ENCODE measurements at places on chromosomes 3 and 15.

DNA sequence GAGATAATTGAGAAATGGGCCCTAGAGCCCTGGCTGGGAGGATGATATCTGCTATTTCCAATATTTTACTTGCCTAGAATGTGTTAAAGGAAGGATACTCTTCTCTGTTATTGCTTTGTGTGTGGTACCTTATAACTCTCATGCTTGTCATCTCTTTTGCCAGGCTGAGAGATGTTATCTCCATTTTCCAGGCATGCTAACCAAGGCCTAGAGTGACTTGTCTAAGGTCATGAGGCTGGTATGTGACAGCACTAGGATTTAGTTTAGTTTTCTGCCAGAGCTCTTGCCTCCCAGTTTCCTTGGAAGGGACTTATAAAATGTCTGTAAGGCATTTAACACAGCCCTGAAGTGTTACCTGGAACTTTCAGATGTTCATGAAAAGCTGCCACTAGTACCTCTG, 1.4 kb downstream of the CLK3 start:
- DNase-seq = no peak

DNA sequence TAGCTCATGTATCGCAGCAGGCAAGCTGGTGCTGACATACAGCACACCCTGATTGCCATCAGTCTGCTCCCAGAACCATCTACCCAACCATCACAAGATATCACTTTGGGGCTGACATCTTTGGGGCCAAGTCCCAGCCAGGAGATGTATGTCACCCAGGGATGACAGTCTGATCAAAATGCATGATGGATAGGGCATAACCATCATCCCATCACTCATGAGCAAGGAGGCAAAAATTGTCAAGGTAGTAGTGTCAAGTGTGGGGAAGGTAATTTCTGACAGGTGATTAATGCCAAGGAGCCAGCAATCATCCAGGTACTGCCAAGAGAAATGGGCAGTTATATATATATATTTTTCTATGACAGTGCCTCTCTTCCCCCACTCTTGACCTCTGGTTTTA, 277.4 kb downstream of the WDR72 start:
- DNase-seq = no peak

DNA sequence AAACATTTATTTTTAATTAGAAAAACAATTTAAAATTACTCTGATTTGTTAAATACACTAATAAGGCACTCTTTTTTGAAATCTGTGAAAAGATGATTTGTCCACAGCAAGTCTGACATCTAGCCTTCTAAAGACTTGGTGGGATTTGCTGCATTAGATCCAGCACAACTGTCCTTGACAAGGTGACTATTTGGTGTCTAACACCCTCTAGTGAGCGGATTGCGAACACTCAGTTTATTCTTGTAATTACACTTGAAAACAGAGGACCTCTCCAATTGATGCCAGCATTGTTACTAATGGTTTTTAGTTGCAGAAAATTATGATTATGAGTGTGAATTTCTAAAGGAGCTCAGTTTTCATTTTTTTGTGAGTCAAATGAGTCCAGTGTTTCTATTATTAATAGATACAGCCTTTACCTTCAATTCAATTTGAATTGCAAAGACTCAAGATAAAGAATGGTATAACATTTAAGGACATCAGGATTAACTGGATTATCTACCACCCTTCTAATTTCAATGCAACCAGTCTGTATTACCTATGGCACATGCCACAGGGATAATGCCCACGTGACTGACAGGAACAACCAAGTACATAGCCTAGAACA, 29.7 kb upstream of the STRIT1 start:
- DNase-seq = no peak

- DNase-seq = no peak
Observed at GRCh38 chr3:58679974-58680666, 13.5 kb upstream of the FAM3D start.

DNA sequence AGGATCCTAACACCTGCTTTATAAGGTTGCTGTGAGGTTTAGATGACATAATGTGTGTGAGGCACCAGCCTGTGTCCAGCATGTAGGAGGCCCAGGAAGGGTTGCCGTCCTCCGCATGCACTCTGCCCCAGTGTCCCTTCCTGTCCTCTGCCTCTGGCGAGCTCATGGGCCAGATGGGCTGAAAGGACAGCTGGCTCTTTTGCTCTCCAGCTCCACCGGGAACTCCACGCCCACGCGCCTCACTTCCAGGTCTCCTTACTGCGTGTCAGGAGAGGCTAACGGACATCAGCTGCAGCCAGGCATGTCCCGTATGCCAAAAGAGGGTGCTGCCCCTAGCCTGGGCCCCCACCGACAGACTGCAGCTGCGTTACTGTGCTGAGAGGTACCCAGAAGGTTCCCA, 12.2 kb downstream of the MUC20 start:
- DNase-seq = no peak

- DNase-seq = no peak
Observed at GRCh38 chr3:150733936-150734794, 28.8 kb downstream of the SIAH2 start.

DNA sequence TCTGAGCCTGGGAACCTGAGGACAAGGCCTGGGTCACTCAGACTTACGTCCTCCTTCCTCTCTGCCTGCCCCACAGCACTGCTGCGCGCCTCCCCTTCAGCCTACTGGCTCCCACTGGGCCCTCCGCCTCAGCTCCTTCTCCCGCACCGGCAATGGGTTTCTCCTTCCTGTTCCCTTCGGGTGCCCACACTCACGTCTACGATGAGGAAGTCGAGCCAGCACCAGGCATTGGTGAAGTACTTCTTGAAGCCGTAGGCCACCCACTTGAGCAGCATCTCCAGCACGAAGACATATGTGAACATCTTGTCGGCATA, 70.0 kb downstream of the EXOG start:
- DNase-seq = no peak

DNA sequence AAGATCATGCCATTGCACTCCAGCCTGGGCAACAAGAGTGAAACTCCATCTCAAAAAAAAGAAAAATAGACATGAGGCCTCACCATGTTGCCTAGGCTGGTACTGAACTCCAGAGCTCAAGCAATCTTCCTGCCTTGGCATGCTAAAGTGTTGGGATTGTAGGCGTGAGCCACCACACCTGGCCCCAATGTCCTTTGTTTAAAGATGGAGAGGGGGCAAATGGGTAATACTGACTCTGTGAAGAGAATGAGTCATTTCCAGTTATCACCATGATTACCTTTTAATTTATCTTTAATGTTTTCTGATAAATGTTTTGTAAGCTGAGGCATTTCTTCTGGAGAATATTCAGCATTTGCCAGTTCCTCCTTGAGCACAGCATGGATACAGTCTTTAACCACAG, 2.2 kb downstream of the DYNLT2B start:
- no peak for DNase-seq

GRCh38 chr15:98568382-98569017, 79.8 kb upstream of the IGF1R start:
- no peak for DNase-seq

- no peak for DNase-seq
Observed at GRCh38 chr3:105177576-105177975, 189.1 kb upstream of the ALCAM start.

DNA sequence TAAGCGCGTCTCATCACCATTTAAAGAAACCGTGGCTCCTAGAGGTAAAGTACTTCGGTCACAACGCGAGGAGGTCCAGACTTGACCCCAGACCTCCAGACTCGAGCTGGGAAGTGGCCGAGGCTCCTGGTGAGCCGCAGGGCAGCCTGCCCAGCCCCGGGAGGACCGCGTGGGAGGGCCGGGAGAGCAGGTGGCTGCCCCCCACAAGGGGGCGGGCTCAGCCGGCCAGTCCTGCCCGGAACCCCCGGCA, at the start of gene SLC27A2:
Gene SLC27A2 (plus strand): TSS at position 228 of the 250 bp plus-strand sequence. CDS start 232 bp downstream, outside the sequence.
- no peak for DNase-seq

DNA sequence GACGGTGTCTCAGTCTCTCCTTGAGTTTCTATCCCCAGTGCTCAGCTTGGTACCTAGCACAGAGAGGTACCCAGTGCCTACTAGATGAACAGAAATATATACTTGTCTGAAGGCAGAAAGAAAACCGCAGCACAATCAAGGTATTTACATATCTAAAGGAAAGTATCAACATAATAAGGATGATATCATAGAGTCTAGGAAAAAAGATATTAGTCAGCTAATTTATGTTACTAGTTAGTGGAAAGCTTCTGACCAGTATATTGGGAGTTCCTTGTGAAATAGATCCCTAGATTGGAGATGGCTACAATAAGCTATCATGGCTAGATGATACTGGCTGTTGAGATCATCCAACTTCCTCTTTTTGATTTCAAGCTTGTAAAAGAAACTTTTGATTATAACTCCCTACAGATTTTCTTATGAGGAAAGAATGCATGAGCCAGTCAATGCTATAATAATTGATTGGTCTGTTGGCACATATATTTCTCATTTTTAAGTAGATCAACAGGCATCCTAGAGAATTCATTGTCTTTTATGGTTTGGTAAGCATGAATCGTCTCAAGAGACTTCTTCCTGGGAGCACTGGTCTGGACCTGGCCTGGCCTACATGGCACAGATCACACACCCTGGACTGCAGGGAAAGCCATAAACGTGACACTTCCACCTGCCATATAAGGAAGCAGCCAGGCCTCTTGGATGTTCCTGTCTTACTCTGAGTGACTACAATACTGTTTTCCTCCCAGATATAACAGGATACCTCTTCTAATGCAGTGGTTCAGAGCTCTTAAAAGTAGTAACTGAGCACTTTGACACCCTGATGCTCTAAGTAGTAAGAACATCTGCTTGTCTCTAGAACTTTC, 60.7 kb downstream of the IMPG2 start:
- no peak for DNase-seq

DNA sequence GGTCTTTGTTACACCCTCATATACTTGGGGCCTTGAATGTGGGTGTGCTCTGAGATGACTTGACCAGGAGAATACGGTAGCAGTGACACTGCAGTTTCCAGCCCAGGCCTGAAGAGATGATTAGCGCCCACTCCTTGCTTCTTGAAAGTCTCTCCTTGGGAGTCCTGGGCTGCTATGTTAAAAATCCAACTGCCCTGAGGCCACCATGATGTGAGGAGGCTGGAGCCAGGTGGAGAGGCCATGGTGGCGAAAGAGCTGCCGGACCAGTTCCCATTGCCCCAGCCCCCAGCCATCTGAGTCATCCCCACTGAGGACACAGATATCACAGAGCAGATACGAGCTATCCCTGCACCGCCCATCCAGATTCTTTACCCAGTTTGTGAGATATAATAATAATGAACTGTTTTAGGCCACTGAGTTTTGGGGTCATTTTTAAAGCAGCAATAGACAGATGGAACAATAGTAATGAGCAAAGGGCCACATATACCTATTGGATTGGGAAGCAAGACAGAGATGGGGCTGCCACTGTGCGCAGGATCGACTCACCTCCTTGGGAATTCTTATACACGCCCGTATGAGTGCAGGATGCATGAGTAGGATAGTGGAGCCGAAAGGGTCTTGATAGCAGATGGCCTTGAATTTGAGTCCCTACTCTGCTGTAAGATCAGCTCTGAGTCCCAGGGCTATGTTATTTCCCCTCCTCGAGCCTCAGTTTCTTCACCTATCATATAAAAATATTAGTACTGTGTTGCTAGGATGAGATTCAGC, 12.1 kb upstream of the GATA2 start:
- no peak for DNase-seq

GRCh38 chr15:86526938-86527690, 447.4 kb downstream of the AGBL1 start:
- DNase-seq = no peak

DNA sequence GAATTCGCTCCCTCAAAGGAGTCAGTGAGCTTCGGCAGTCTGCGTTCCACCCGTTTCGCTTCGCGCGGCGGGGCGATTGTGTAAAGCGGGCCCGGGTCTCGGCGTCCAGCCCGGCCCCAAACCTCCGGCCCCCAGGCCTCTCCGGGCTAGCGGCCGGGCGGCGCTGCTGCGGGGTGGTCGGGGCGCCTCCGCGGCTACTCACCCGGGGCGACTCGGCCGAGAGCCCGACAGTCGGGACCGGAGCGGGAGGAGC, 412 bp downstream of the CHDH start:
- DNase-seq = no peak
